ENCODE measurements at places on chromosomes 7 and 10.
A peak's percentile ranks its signal among the peaks of the same experiment; 100 is the strongest.

DNA sequence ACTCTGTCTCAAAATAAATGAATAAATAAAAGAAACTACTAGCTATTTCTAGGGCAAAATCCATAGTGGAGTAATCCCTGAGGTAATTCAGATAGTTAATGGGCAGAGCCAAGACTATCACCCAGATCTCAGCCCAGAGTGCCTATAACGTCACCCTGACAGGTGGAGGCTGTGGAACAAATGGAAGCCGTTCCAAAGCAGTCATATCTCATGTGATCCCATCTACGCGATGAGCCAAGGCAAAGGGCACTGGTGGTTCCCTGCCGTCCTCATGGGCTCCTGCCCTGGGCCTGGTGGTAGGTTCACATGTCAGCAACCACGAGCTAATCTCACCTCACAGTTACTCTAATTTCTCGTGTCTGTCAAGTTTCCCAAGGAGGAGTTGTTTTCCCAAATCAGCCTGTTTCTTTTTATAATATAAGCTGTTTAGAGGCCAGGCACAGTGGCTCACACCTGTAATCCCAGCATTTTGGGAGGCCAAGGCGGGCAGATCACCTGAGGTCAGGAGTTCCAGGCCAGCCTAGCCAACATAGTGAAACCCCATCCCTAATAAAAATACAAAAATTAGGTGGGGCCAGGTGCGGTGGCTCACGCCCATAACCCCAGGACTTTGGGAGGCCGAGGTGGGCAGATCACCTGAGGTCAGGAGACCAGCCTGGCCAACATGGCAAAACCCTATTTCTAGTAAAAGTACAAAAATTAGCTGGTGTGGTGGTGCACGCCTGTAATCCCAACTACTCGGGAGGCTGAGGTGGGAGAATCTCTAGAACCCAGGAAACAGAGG is 22.5 kb upstream of the ASCC1 start:
- no peak for DNase-seq

DNA sequence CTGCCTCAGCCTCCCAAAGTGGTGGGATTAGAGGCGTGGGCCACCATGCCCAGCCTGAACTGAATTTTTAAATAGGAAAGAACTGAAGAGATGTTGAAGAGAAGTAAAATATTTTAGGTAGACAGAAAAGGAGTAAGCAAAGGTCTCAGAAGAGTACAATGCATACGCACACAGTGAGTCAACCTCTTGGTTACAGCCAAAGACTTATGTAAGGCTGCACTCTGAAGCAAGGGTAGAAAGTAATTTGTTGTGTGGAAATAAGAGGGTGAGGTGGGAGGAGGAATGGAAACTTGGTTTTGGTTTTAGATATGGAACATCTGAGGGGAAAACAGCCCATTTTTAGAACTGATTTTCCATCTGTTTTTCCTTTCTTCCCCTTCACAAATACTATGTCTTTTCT is 17.6 kb downstream of the KRIT1 start:
- DNase-seq, result no peak

- DNase-seq, result no peak
These were observed 90.6 kb downstream of the ODAD2 start for GRCh38 chr10:27908231-27908630.

GRCh38 chr10:6536102-6536501 is 44.0 kb downstream of the PRKCQ start:
- DNase-seq, result no peak

- no peak for DNase-seq
These were observed 39.2 kb upstream of the TUBB8 start for GRCh38 chr10:88253-88652.

GRCh38 chr7:27661811-27662489 is 733 bp downstream of the HIBADH start:
- DNase-seq, result peak; percentile 35

GRCh38 chr7:115223959-115224358 is 302.1 kb downstream of the MDFIC start:
- DNase-seq, result no peak

DNA sequence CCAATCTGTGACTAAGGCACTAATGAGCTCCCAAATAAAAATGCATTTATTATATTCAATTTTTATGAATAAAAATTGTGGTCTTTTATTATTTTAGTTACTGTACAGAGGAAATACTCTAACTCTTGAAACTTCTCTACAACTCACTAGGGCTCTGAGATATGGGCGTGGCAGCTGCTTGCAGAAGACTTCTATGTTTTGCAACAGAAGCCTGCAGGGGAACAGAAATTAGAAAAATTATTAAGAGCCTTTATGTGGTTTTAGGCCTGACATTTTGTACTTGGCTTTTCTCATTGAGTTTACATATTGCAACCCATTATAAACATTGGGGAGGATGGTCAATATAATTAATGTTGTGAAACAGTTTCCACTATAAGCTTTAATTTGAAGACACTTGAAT is 581.4 kb downstream of the TNS3 start:
- no peak for DNase-seq

- no peak for DNase-seq
These were observed 20.8 kb downstream of the ACSM6 start for GRCh38 chr10:95214793-95215192.

GRCh38 chr7:17719998-17720397 is 220.3 kb downstream of the SNX13 start:
- DNase-seq, result no peak

DNA sequence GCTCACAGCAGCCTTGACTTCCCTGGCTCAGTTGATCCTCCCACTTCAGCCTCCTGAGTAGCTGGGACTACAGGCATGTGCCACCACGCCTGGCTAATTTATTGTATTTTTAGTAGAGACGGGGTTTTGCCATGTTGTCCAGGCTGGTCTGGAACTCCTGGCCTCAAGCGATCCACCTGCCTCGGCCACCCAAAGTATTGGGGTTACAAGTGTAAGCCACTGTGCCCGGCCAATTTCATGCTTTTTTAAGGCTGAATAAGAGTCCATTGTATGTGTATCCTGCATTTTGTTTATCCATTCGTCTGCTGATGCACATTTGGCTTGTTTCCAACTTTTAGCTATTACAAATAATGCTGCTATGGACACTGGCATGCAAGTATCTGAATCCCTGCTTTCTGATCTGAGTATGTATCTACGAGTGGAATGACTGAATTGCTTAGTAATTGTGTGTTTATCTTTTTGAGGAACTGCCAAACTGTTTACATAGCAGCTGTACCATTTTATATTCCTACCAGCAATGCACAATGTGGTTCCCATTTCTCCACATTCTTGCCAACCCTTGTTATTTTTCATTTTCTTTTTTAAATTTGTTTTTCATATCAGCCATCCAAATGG is 37.3 kb upstream of the TPST1 start:
- DNase-seq, result no peak

GRCh38 chr10:27241010-27241651 is 534 bp upstream of the ACBD5 start:
- peak; percentile 46 for DNase-seq

- no peak for DNase-seq
These were observed 23.4 kb downstream of the COX15 start for GRCh38 chr10:99708428-99709012.

DNA sequence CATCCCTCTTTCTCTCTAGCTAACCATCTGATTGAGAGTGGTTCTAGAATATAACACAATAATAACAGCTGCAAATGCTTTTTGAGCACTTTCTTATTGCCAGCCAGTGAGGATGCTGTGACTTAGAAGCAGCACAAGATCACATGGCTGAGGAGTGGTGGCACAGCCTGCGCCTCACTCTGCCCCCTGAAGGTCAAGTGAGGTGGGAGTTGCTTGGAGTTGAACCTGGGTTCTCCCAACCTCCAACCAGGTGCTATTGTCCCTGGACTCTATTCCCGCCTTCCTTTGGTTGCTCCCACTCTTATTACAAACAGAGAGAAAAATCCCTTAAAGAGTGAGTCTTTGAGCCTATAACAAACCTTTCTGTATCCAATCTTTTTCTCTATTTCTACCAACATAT is 280.3 kb upstream of the PODXL start:
- no peak for DNase-seq

DNA sequence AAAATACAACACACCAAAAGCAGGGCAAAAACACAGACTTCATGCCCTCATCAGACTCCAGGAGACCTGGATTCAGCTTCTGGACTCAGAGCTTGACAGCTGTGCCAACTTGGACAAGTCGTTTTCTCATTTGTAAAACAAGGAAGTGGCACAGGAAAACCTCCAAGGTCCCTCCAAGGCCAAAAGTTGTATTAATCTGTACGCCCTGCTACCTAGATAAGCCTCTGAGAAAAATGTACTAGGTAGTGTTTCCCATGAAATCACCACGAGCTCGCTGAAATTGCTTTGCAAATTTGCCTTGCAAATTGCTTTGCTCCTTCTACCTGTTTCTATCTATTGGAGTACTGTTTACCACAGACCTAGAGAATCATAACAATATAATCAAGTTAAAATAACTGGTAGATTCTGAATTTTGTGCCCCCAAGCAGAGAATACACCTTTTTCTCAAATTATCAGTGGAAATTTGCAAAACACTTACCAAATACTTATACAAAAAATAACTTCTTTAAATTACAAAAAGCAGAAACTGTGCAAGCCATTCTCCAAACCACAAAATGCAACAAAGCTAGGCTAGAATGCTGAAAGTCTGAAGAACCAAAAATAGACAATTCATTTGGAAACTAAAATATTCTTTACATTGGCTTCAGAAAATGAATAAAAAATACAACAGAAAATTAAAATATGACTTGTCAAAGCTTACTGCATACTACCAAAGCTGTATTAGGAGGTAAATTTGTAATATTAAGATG is 158.1 kb upstream of the CHST15 start:
- no peak for DNase-seq

- DNase-seq, result no peak
These were observed 45.7 kb downstream of the KIAA1549 start for GRCh38 chr7:138935465-138936011.

GRCh38 chr10:88920198-88920597 is 32.4 kb downstream of the ACTA2 start:
- no peak for DNase-seq

- no peak for DNase-seq
These were observed 181.9 kb downstream of the TMEM26 start for GRCh38 chr10:61271127-61271780.

DNA sequence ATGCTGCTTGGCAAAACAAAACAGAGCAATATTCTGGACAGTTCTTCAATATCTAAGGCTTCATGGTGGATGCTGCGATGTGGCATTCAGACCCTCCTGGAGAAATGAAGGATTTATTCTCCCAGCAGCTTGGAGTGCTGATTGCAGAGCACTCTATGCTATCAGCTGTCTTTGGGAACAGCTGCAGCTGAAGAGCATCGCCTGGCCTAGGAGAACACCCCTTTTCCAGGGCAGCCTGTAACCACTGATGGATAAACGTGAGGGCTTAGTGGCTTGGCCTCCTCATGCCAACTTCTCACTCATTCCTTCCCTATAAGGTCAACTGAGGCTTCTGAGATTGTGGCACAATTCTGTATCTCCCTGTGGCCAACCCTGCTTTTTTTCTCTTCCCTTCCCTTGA is 638.1 kb upstream of the CNTNAP2 start:
- DNase-seq, result no peak

DNA sequence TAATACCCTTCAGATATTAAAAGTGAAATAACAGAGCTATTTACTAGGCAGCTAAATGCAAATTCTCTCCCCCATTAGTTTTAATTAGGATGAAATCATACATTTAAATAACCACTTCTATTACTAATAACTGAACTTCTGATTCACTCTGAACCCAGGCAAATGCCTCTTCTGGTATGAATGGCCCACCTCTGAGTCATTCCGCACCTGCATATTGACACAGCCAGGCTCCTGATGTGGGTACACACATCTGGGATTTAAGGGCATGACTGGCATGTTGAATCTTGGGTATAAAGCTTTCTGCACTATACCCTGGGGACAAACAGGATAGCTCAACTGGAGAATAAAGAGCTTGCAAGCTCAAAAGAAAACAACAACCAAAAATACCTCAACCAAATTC is 140.9 kb downstream of the AUTS2 start:
- peak; percentile 31 for DNase-seq

GRCh38 chr7:39811161-39811614 is 138.9 kb upstream of the CDK13 start:
- DNase-seq, result no peak

DNA sequence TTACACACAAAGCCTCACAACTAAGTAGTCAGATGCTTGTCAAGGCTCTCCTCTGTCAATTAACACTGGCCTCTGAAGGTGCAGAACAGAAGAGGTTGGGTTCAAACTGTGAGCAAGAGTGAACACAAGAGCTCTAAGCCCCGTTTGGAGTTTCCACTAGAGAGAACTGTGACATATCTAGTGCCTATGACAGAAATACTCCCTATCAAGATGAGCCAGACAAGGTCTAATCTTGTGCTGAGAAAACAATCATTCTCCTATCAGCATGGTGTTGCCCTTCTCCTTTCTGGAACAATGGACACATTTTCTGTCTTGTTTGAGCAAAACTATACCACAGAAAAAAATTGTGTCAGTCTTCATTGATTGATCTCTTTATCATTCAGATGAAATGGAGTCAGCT is 62.4 kb upstream of the CCDC71L start:
- DNase-seq, result no peak

GRCh38 chr10:80473096-80473657 is 19.1 kb downstream of the TSPAN14 start:
- no peak for DNase-seq

DNA sequence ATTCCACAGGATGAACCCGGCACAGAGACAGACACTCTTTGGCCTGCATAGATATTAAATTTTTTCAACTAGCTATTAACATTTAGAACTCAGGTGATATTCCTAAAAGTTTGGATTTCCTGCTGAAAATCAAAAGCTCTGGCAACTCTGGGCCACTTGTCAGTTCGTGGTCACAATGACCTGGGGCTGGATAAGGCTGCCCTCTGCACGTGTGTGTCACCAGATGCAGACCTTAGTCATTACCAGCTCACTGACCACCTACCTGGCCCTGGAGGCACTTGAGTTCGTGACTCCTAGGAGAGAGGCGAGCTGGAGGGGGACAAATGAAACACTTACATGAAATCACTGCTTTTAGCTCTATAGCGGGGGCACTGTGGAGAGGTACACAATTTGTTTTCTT is 126.5 kb downstream of the HIPK2 start:
- no peak for DNase-seq

DNA sequence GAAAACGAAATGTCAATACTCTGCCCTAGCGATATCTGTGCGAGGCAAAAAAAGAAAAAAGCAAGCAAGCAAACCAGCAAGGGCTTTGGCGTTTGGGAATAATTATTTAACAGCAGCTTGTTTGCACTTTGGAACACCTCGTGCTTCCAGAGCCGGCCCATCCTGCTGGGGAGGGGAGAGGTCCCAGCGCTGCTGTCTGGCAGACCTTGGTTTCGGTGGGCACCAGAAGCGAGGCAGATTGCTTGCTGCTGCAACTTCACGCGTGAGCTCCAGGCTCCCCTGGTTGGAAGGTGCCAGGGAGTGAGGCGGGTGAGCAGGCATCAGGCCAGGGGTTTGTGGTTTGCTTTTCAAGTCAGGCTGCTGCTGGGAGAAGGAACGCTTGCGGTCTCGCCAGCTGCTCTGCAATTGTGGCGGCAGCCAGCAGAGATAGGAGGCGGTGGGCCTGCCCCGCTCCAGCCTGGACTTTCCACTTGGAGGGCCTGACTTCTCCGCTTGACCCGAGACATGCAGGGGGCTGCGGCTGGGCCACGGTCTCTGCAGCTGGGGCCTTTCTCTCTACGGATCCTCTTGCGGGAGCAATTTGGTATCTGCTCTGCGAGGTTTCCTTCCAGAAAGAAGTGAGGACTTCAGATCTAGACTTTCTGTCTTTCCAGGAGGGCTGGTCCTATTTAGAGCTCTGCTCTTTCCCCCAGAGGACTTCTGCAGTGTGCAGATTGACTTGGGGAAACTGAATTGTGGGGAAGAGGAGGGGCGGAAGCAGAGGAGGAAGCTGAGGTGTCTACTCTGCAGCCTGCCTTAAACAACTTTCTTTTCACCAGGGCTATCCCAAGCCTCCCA is 131.4 kb downstream of the PRPF18 start:
- peak; percentile 34 for DNase-seq

GRCh38 chr10:120541984-120542383 is 85.0 kb downstream of the PLPP4 start:
- no peak for DNase-seq
